ENCODE measurements at places on chromosomes 13 and 19.

GRCh38 chr13:96783511-96783910 lies 210.8 kb downstream of the OXGR1 start:
- no peak for DNase-seq

- DNase-seq = no peak
Measured at GRCh38 chr13:37216331-37216730, 110.9 kb upstream of the CSNK1A1L start.

- DNase-seq = no peak
Measured at GRCh38 chr13:72698164-72698563, 29.3 kb downstream of the MZT1 start.

DNA sequence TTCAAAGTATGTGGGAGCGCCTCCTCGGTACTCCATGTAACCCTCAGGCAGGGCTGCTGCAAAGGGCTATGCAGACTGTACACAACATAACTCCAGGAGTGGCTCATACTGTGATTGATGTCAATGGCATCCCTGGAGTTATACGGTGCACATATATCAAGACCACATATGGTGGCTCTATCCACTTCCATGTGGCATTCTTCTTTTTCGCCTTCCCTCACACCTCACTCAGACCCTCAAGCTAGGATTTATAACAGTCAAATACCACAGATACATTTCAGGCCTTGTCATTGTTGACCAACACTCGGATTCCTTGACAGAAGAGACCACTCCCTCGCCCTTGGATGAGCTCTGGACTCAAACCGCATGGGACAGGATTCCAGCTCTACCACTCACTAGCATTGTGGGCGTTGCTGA lies 11.3 kb upstream of the UBL3 start:
- no peak for DNase-seq

DNA sequence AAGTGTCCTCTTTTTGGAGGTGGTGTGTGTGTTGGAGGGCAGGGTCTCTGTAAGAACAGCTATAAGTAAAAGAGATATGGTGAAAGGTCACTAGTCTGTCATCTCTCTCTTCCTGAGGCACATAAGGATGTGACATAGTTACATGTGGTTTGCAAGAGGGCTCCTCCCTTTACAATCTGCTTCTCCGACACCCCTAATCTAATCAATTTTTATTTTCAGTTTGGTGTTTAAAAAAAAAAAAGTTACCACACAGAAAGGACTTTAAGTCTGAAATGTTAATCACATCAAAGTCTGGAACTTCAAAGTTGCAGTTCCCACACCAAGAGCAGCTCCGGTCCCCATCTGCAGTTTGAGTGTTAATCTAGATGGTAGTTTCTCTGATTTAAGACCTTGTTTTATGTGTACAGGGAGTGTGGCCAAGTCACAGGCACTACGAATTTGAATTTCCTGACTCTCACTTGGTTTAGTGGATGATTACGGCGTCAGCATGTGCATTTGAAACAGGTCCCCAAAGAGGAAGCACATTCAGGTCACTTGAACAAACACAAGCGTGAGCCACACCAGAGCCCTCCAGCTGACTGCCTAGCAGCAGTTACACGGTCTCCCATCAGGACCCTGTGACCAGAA lies 53.1 kb downstream of the FOXO1 start:
- no peak for DNase-seq

GRCh38 chr13:69580255-69580654 lies 527.4 kb upstream of the ATXN8OS start:
- no peak for DNase-seq

GRCh38 chr19:32876236-32876918 lies 6.8 kb upstream of the SLC7A9 start:
- DNase-seq = no peak

DNA sequence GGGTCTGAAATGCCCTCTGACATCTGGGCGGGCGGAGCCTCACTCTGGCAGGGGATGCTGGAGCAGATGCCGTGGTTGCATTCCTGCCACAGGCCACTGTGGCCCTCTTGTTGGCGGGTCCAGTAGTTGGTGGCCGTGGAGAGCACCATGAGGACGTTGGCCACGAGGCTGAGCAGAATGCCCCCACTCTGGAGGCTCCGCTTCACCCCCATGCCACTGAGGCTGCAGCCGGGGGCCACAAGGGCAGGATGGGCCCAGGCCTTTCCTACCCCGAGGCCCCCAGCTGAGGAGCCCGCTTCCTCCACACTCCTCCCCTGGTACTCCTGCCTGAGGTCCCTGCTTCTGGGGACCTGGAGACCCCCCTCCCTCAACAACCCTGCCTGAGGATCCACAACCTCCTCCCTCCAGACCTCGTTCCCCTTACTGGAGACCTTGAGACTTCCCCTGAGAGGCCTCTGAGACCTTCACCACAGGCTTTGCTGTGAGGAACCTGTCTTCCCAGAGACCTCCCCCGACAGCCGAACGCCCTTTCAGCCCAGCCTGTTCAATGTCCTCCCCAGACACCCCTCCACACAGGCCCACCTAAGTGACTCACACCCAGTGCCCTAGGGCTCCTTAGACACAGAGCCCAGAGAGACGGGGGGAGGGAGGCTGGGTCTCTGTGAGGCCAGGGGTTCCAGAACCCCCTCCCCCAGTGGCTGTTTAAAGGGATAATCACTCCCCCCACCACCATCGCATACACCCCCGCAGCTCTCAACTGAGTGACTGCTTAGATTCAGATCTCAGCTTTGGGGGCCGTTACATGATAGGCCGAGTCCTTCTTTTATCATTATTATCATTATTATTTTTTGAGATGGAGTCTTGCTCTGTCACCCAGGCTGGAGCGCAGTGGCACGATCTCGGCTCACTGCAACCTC lies at the start of gene CLDND2:
Gene CLDND2 (minus strand): TSS at position 638 of the 917 bp plus-strand sequence. CDS start 426 bp downstream, at position 212.
- DNase-seq = no peak

GRCh38 chr19:13848798-13849676 lies 27.9 kb upstream of the NANOS3 start:
- DNase-seq = no peak

- no peak for DNase-seq
Measured at GRCh38 chr19:15381864-15382263, 2.3 kb upstream of the AKAP8 start.

DNA sequence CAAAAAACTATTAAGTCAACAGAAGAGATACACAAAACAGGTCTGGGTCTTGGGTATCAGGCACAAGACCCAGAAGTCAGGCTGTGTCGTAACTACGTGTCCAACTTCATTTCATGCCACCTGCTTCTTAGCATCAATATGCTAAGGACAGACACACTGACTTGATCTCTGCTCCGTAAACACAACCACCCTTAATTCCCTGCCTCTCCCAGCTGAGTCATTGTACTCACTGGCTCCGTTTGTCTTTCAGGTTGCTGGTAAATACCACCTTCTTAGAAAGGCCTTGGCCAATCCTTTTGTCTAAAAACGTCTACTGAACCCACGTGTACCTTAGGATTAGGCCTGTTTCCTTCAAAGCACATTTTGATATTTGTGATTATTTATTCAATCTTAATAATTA lies 726.2 kb downstream of the PCDH9 start:
- DNase-seq = no peak

DNA sequence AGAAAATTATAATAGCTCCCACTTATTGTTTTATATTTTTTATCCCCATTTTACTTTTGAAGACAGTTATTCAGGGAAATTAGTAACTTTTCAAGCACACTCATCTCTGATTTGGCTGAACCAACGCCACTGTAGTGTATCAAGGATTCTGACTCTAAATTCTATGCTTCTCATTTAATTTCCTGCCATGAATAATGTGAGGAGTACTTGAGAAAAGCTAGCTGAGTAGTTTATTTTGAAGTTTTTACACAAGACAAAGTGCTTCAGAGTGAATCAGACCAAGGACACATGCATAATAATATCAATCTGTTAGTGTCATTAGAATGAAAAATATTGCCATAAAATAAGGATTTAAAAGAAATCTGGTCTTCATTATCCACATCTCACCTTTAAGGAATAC lies 329.9 kb downstream of the SLITRK6 start:
- DNase-seq = no peak

DNA sequence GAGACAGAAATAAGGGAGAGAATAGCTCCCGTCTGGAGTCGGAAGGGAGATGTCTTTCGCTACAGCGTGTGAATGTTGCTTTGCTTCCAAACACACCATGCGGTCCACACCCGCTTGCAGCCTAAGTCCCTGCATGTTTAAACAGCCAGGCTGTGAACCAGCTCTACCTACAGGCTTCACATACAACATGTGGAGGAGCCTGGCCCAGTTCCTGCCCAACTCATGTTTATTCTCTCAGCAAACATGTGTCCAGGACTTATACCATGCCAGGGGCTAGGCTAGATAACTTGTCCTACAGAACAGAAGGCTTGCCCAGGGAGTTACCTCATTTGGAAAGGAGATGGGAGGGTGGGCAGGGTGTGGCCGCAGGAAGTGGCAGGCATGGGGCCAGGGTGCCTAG lies 181.5 kb downstream of the FOXO1 start:
- DNase-seq = no peak

- no peak for DNase-seq
Measured at GRCh38 chr19:536031-536880, 4.7 kb downstream of the CDC34 start.

DNA sequence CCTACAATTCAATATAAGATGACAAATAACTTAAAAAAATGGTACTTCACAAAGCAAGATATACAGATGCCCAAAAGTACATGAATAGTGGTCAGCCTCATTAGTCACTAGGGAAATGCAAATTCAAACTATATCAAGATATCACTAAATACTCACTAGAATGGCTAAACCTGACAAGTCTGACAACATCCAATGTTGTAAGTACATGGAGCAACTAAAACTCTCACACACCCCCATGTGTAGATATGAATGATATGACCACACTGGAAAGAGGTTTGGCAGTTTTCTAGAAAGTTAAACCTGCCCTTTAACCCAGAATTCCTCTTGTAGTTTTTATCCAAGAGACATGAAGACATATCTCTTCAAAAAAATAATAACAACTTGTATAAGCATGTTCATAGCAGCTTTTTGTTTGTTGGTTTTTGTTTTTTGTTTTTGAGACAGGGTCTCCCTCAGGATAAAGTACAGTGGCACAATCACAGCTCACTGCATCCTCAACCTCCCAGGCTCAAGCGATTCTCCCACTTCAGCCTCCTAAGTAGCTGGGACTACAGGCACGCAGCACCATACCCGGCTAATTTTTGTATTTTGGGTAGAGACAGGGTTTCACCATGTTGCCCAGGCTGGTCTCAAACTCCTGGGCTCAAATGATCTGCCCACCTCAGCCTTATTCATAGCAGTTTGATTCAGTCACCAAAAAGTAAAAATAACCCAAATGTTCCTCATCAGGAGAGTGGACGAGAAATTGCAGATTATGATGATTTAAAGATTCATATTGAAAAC lies 55.1 kb downstream of the RFX2 start:
- no peak for DNase-seq

GRCh38 chr19:15222738-15223648 lies 9.3 kb downstream of the EPHX3 start:
- peak; percentile 63 for DNase-seq

GRCh38 chr13:23463661-23464060 lies 30.2 kb upstream of the SACS start:
- no peak for DNase-seq

DNA sequence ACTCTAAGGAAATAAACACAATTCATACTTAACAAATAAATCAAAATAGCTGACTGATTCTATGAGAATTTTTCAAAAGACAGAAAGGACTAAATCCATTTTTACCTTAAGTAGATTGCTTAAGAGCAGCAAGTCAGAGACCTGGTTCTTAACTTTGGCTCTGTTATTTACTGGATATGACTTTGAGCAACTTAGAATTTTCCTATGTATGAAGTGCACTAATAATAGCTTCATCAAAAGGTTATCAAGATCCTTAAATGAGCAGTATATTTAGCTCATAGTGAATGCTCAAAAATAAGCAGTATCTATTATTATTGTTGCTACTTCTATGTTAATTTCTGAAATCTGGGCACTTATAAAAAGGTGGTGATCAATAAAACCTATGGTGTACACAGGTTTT lies 95.3 kb downstream of the POSTN start:
- DNase-seq = no peak

DNA sequence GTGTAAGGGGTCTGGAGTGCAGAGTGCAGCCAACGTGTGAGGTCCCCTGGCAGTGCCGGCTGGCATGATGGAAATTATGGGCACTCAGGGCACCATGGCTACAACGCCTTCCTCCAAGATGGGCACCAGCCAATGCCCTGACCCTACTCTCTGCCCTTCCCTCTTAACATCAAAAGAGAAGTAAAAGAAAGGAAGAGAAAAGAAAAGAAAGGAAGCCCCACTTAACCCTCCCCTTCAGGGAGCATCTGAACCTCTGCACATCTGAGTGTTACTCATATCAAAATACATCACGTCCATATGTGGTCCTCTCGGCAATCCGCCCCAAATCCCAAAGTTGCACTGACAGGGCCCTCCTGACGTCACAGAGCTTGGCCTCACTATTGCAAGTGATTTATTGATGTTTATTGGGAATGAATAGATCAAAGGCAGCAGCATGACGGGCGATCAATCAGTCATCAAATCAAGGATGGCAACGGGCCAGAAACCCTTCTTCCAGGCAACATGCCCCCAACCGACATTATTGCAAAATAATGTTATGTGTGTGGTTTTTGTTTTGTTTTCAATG lies 1.3 kb downstream of the TSHZ3 start:
- DNase-seq = no peak

GRCh38 chr13:110338441-110339101 lies 31.5 kb downstream of the COL4A2 start:
- DNase-seq = no peak

- DNase-seq = no peak
Measured at GRCh38 chr13:100039740-100040139, 49.2 kb upstream of the PCCA start.

- peak; percentile 30 for DNase-seq
Measured at GRCh38 chr19:35468637-35469036, 20.6 kb downstream of the FFAR2 start.

GRCh38 chr19:18377026-18377425 lies 8.9 kb upstream of the GDF15 start:
- DNase-seq = no peak

DNA sequence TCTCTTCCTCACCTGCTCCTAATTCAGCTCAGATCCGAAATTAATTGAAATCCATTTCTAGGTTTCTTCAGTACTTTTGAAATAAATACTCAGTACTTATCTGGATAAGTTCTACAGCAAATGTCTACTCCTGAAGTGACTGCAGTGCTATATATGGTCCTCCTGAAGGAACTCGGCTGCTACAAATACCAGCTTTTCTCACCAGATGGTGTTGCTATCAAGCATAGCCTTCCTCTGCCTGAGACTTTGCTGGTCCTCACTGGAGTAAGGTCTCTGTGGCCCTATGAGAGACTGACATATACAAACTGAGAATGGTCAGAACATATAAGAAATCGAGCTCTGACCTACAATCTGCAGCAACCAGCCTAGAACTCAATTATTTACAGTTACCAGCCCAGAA lies 161.6 kb downstream of the NDFIP2 start:
- DNase-seq = no peak

DNA sequence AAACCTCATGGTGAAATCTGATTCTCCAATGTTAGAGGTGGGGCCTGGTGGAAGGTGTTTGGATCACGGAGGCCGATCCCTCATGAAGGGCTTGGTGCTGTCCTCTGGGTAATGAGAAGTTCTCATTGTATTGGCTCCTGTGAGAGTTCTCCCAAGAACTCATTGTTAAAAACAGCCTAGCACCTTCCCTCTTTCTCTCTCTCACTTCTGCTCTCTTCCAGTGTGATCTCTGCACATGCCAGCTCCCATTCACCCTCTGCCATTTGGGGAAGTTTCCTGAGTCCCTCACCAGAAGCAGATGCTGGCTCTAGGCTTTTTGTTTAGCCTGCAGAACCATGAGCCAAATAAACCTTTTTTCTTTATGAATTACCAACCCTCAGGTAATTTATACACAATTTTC lies 3.1 kb upstream of the SUCLA2 start:
- no peak for DNase-seq

- DNase-seq = no peak
Measured at GRCh38 chr13:77139306-77139705, 112.3 kb upstream of the FBXL3 start.

Data from stimulated activated CD4-positive, alpha-beta T cell treated with anti-CD3 and anti-CD28 coated beads, Interleukin-1b, Interleukin-23, amount 100 ng/mL, for 4 hours (primary cell).